ENCODE measurements at places on chromosomes 3 and 15. TPM values are rescaled to one million over a fixed set of nuclear protein-coding genes. Genes with fewer than 3 reads are reported as not detected.

TNFSF10 gene
- total RNA-seq, result 44.0 TPM

GABRR3 gene
- total RNA-seq, result not detected

DCP1A gene
- total RNA-seq, result 47.1 TPM

ZDHHC23 gene
- 4.5 TPM for total RNA-seq

NAA80 gene
- 20.0 TPM for total RNA-seq

C3orf85 gene
- total RNA-seq, result not detected

CLRN1 gene
- total RNA-seq, result not detected

UBL7 gene
- total RNA-seq, result 55.1 TPM

ROPN1 gene
- not detected for total RNA-seq

PIK3CB gene
- total RNA-seq, result 18.8 TPM

AGTR1 gene
- total RNA-seq, result not detected

GRCh38 chr15:95836536-95836935 lies 494.0 kb upstream of the NR2F2 start:
- H3K27ac ChIP-seq, result no peak overlapping the region
- DNase-seq, result no peak
- H3K36me3 ChIP-seq, result no peaks in the 10 kb centered on the region
- no peak overlapping the region for H3K4me3 ChIP-seq

DNA sequence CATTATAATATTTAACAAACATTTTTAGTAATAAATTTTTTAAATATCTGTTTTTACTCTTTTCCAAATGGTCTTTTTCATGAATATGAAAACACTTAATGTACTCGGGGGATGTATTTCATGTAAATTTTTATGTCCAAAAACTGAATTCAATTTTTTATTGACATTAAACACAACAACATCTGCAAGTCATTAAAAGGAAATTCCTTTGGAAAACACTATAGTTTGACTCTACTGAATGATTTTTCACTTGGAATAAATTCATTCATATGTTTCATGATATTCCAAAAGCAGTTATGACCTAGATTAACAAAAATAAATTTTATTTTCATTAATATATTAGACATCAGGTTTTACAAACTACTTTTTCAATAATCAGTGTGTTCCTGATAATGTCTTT lies 239.8 kb upstream of the AGTR1 start:
- H3K4me1 ChIP-seq, result no peaks in the 10 kb centered on the region
- no peaks in the 10 kb centered on the region for H3K36me3 ChIP-seq
- no peak overlapping the region for H3K27ac ChIP-seq
- H3K27me3 ChIP-seq, result no peaks in the 10 kb centered on the region
- no peak for DNase-seq

DNA sequence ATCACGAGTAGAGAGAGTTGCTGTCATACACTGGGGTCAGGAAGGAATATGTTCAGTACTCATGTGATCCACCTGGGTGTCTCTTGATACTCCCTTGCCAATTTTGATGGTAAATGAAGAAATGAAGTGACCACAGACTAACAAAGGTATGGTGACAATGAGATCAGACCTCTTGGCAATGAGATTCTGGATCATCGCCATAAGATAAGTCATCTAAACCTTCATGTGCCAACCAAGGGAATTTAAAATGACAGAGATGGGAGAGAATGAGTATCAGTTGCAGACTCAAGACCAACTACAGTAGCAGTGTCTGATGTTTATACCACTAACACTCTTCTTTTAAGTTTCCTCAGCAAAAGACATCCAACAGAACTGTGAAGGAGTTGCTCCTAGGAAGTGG lies 601.0 kb downstream of the MECOM start:
- no peaks in the 10 kb centered on the region for H3K4me1 ChIP-seq
- no peaks in the 10 kb centered on the region for H3K27me3 ChIP-seq
- H3K27ac ChIP-seq, result no peak overlapping the region
- no peaks in the 10 kb centered on the region for H3K36me3 ChIP-seq
- DNase-seq, result no peak

GRCh38 chr3:12395349-12396012 lies 88.8 kb upstream of the TSEN2 start:
- H3K27ac ChIP-seq, result peak overlapping the region; percentile 15
- H3K27me3 ChIP-seq, result peaks cover 33% of the 10 kb centered on the region
- H3K4me1 ChIP-seq, result peaks cover 28% of the 10 kb centered on the region
- H3K4me3 ChIP-seq, result peak overlapping the region; percentile 59
- H3K36me3 ChIP-seq, result no peaks in the 10 kb centered on the region

DNA sequence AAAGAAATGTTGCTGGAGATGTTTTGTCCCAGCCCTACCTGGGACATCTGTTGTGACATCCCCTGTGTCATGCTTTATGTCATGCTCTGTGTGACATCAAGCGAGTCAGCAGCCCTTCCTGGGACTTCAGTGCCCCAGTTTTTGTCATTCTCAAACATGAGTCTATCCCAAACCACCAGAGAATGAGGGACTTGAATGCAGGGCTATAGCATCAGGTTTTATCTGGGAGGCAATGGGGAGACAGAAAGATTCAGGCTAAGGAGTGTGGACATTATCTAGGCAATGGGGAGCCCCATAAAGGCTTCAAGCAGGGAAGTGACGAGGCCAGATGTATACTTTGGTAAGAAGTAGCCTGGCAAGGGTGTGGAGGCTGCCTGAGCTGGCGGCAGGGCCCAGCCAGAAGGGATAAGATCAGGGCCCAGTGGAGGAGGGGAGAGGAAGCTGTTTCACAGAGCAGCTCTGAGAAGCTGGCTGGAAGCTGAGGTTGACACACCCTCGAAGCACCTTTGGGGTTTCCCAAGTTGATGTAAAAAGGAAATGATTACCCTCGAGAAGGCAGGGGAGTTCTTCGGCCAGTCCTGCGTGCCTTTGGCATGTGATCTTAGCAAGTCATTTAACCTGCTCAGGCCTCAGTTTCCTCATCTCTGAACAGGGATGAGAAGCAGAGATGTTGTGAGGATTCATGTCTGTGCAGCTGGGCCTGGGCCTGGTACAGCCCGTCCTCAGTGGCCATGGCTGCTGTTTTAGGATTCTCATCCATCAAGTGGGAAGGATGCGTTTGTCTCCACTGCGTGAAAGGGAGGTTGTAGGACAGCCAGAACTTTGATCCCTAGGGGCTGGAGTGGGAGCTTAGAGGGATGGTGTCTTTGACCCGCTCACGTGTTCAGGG lies 34.3 kb downstream of the IRAK2 start:
- H3K36me3 ChIP-seq, result peaks cover under 1% of the 10 kb centered on the region
- H3K27me3 ChIP-seq, result no peaks in the 10 kb centered on the region
- DNase-seq, result peak; percentile 78
- peak overlapping the region; percentile 65 for H3K4me3 ChIP-seq

GRCh38 chr3:171225165-171225564 lies 198.6 kb upstream of the SLC2A2 start:
- no peak overlapping the region for H3K4me3 ChIP-seq
- H3K27ac ChIP-seq, result no peak overlapping the region
- peaks cover 61% of the 10 kb centered on the region for H3K4me1 ChIP-seq
- H3K27me3 ChIP-seq, result no peaks in the 10 kb centered on the region
- no peak for DNase-seq

- no peak overlapping the region for H3K27ac ChIP-seq
- H3K27me3 ChIP-seq, result peaks cover under 1% of the 10 kb centered on the region
- H3K4me1 ChIP-seq, result peaks cover 24% of the 10 kb centered on the region
Measured at GRCh38 chr3:12175844-12176453, 17.2 kb upstream of the TIMP4 start.

DNA sequence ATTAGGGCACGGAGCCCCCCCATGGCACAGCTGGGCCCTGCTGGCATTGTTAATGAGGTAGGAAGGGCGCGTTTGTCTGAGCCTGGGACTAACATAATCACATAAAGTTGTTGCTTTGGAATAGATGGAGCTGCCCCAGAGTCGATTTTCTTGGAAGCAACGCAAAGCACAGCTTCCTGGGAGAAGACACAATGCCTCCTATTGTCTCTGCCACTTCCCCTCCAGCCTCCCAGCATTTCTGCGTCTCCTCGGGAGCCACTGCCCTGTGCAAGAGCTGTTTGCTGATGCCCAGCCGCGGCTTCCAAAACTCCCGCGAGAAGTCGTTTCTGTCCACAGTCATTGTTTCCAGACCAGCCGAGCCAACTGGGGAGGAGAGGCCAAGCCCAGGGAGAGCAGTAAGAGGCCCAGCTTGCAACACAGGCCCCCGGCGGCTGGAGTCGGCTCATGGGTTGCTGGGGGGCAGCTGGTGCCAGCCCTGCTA lies 18.1 kb upstream of the ALDH1A3 start:
- no peaks in the 10 kb centered on the region for H3K36me3 ChIP-seq
- no peak for DNase-seq
- H3K27me3 ChIP-seq, result peaks cover 16% of the 10 kb centered on the region
- H3K4me1 ChIP-seq, result no peaks in the 10 kb centered on the region
- no peak overlapping the region for H3K27ac ChIP-seq

DNA sequence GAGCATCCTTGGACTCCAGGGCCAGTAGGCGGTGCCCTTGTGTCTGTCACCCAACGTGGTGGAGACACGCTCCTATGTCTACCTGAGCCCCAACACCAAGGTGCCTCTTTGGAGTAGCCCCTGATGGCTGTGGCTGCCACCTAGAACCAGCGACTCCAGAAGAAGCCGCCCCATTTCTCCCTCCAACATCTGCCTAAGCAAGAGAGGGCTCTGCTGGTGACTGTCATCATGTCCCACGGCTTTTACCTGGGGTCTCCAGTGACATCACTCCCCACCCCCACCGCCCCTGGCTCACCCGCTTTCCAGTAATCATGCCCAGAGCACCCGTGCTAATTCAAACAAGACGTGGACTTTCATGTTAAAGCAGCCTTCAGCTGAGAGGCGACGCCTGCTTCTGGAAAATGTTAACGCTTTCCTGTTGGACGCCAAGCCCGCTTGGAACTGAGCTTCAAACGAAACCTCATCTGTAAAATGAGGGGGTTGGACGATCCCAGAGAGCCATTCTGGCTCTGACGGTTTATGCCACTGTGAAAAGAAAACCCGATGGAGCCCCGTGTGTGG lies 57.0 kb downstream of the ISG20 start:
- H3K4me3 ChIP-seq, result no peak overlapping the region
- H3K4me1 ChIP-seq, result no peaks in the 10 kb centered on the region
- H3K27me3 ChIP-seq, result peaks cover 9% of the 10 kb centered on the region
- H3K36me3 ChIP-seq, result no peaks in the 10 kb centered on the region

- peaks cover 4% of the 10 kb centered on the region for H3K36me3 ChIP-seq
- peak overlapping the region; percentile 95 for H3K27ac ChIP-seq
- peaks cover 28% of the 10 kb centered on the region for H3K4me1 ChIP-seq
- peak overlapping the region; percentile 98 for H3K4me3 ChIP-seq
- H3K27me3 ChIP-seq, result no peaks in the 10 kb centered on the region
- DNase-seq, result no peak
Measured at GRCh38 chr3:44340058-44340395, 1.5 kb downstream of the TCAIM start.

DNA sequence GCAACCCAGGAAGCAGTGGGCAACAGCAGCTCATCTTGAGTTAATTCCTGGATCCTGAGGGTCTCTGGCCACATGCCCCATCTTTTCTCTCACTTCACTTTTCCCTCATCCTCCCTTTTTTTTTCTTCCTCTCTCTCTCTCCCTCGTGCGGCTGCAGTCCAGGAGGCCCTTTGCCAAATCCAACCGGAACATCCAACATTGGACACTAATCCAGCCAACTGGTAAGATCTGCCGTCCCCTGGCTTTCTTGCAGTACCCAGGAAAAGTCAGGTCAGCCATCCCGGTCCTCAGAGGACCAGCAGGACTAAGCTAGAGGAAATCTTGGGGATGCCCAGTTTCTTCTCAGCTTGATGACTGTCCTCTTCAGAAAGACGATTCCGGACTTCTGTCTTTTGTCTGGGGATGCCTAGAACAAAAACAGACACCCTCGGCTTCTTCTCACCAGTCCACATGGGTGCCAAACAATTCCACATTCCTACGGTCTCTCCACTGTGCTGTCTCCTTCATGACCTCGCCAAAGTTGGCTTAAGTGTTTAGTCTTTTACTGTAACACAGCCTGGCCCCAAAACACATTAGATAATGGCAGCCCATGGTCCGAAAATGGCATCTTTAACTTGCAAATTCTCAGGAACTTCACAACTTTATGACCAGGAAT lies 115.6 kb downstream of the GSK3B start:
- no peak overlapping the region for H3K27ac ChIP-seq
- no peak for DNase-seq
- no peaks in the 10 kb centered on the region for H3K27me3 ChIP-seq
- peaks cover 42% of the 10 kb centered on the region for H3K4me1 ChIP-seq

DNA sequence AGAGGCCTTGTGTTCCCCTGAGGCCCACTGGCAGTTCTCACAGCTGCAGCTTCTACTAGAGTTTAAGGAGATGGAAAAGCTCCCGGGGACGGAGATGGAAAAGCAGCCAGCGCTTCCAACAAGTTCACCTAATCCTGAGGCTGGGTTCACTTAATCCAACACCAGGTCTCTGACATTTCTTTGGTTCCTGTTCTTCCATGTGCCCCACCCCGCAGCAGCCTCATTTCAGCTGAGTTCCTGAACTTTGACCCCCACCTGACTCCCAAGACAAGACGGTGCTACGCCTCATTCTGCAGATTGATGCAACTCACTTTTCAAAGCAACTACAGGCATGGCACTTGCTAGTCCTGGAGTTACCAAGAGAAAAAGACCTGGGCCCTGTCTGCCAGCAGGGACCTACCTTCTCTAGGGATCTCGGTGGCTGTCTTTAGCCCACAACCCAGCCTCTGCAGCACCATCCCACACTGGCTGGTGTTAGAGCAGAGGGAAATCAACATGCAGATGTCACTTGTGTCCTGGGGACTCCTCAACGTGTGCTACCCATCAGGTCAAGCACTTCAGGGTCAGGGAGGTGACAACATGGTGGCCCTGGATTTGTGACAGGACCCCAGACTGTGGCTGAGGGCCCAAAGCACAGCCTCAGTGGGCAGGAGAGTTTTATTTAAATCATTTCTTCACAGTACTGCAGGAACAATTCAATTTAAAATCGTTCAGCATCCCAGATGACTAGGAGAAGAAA lies 406.1 kb downstream of the VPS13C start:
- no peak overlapping the region for H3K4me3 ChIP-seq
- H3K27me3 ChIP-seq, result no peaks in the 10 kb centered on the region
- no peaks in the 10 kb centered on the region for H3K4me1 ChIP-seq
- H3K36me3 ChIP-seq, result no peaks in the 10 kb centered on the region

DNA sequence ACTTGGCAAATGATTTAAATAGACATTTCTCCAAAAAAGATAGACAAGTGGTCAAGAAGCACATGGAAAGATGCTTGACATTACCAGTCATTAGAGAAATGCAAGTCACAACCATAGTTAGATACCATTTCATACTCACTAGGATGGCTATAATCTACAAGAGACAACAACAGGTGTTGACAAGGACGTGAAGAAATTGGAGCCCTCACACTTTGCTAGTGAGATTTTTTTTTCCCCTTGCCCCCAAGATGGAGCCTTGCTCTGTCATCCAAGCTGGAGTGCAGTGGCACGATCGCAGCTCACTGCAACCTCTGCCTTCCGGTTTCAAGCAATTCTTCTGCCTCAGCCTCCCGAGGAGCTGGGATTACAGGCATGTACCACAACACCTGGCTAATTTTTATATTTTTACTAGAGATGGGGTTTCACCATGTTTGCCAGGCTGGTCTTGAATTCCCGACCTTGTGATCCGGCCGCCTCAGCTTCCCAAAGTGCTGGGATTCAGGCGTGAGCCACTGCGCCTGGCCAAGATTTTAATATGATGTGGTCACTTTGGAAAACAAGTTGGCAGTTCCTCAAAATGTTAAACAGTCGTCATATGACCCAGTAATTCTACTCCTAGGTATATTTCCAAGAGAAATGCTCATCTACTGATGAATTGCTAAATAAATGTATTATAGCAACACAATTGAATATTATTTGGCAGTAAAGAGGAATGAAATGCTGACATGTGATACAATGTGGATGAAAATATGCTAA lies 103.3 kb downstream of the ATG7 start:
- no peak overlapping the region for H3K4me3 ChIP-seq
- H3K4me1 ChIP-seq, result peaks cover 6% of the 10 kb centered on the region
- DNase-seq, result no peak
- peaks cover 1% of the 10 kb centered on the region for H3K36me3 ChIP-seq
- H3K27ac ChIP-seq, result peak overlapping the region; percentile 59

GRCh38 chr3:9864200-9864927 lies 15.7 kb downstream of the CIDEC start:
- H3K4me3 ChIP-seq, result no peak overlapping the region
- no peak for DNase-seq
- H3K27ac ChIP-seq, result no peak overlapping the region
- H3K27me3 ChIP-seq, result no peaks in the 10 kb centered on the region
